ENCODE measurements at places on chromosomes 2 and 18. TPM values are rescaled to one million over a fixed set of nuclear protein-coding genes. Genes with fewer than 3 reads are reported as not detected.

The CFLAR gene
- total RNA-seq, result 62.6 TPM

The DNER gene
- total RNA-seq, result not detected

The PLEK gene
- total RNA-seq, result not detected

The MBP gene
- total RNA-seq, result 11.4 TPM

The ALPG gene
- 2.5 TPM for total RNA-seq

The WNT10A gene
- 1.2 TPM for total RNA-seq

The ARHGEF4 gene
- 2.8 TPM for total RNA-seq

The CD207 gene
- 0.16 TPM for total RNA-seq

The RAB6C gene
- not detected for total RNA-seq

The SIX3 gene
- total RNA-seq, result not detected

- H3K27me3 ChIP-seq, result no peaks in the 10 kb centered on the region
- H3K36me3 ChIP-seq, result no peaks in the 10 kb centered on the region
- DNase-seq, result no peak
- no peak overlapping the region for H3K4me3 ChIP-seq
- no peak overlapping the region for H3K27ac ChIP-seq
Observed at GRCh38 chr2:221929259-221929658, 357.2 kb upstream of the EPHA4 start.

GRCh38 chr18:79883461-79884293 lies 67.8 kb downstream of the SLC66A2 start:
- no peaks in the 10 kb centered on the region for H3K4me1 ChIP-seq
- no peaks in the 10 kb centered on the region for H3K27me3 ChIP-seq
- no peak overlapping the region for H3K27ac ChIP-seq
- H3K4me3 ChIP-seq, result no peak overlapping the region

- no peak for DNase-seq
- H3K36me3 ChIP-seq, result no peaks in the 10 kb centered on the region
- no peaks in the 10 kb centered on the region for H3K27me3 ChIP-seq
- no peaks in the 10 kb centered on the region for H3K4me1 ChIP-seq
Observed at GRCh38 chr2:240411261-240412160, 24.0 kb upstream of the GPC1 start.

GRCh38 chr18:46866523-46866922 lies 50.8 kb downstream of the PIAS2 start:
- H3K4me1 ChIP-seq, result no peaks in the 10 kb centered on the region
- no peaks in the 10 kb centered on the region for H3K36me3 ChIP-seq
- no peaks in the 10 kb centered on the region for H3K27me3 ChIP-seq
- no peak for DNase-seq
- H3K4me3 ChIP-seq, result no peak overlapping the region

DNA sequence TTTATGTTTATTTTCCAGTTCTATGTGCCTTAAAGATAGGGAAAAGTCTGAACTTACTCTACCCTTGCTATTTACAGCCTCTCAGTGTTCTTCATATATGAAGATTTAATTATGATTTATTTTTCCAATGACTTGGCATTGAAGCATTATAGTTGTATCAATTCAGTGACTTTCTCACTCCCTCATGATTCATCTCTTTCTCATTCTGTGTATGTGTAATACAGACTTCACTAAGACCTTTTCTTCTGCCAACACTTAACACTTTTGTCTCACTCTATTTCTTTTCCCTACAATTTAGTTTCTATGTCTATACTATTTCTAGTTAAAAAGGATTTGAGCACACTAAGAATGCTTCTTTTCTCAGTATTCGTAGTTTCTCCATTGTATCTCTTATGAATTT lies 1470.3 kb upstream of the ACVR2A start:
- H3K27ac ChIP-seq, result no peak overlapping the region
- no peaks in the 10 kb centered on the region for H3K27me3 ChIP-seq
- H3K4me3 ChIP-seq, result no peak overlapping the region
- H3K4me1 ChIP-seq, result no peaks in the 10 kb centered on the region
- H3K36me3 ChIP-seq, result no peaks in the 10 kb centered on the region

GRCh38 chr2:25491003-25491696 lies 149.4 kb upstream of the DNMT3A start:
- no peak overlapping the region for H3K4me3 ChIP-seq
- no peaks in the 10 kb centered on the region for H3K27me3 ChIP-seq
- DNase-seq, result no peak

DNA sequence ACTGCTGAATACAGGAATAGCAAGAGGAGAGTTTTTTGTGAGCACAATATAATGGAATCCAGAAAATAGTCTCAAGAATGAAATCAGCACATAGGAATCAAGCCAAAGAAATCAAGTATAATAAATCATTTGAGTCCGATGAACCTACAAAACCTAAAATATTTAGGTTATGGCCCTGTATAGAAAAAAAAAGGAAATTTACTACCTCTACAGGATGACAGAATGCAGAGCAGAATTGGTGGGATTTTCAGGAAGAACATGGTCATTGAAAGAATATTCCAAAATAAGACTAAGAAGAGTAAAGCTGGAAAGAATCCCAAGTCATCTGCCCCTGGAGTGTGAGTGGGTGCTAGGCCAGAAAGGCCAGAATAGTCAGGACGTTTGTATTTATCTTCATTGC lies 1041.2 kb upstream of the CDH2 start:
- no peak overlapping the region for H3K4me3 ChIP-seq
- H3K36me3 ChIP-seq, result no peaks in the 10 kb centered on the region
- no peak for DNase-seq
- no peak overlapping the region for H3K27ac ChIP-seq
- H3K27me3 ChIP-seq, result no peaks in the 10 kb centered on the region

DNA sequence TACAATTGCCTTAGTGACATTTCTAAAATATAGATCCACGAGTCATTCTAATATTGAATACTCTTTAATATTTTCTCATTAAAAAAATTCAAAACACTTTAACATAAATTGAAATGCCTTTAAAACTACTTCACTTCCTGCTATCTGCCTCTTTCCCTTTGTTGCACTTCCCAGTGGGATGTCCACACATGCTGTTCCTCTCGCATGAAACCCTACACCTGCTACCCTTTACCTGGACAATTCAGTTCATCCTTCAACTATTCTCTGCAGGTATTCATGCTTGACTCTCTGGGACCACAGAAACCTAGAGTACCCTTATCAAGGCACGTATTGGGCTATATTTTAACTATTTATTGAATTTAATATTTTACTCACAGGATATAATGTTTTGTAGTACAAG lies 373.3 kb upstream of the GALNT5 start:
- DNase-seq, result no peak
- H3K4me1 ChIP-seq, result no peaks in the 10 kb centered on the region
- H3K27ac ChIP-seq, result no peak overlapping the region
- no peaks in the 10 kb centered on the region for H3K36me3 ChIP-seq
- no peak overlapping the region for H3K4me3 ChIP-seq

DNA sequence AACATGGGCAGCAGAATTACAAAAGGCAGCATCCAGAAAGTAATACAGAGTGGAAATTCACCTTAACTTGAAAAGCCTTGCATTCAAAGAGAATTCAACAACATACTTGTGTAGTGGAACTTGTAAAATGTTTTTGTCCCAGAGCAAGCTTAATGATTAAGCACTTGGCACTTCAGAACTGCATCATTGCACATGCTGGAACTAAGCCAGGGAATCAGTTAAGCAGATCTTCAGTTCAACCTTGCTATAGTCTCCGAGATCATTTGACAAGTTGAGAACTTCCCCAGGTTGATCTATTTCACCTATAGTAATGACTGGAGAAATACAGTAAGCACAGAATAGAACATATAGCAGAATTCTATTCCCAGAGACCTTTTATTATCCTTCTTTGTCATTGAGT lies 1337.2 kb upstream of the NXPH2 start:
- H3K4me3 ChIP-seq, result no peak overlapping the region
- H3K27me3 ChIP-seq, result no peaks in the 10 kb centered on the region
- H3K36me3 ChIP-seq, result no peaks in the 10 kb centered on the region
- H3K4me1 ChIP-seq, result no peaks in the 10 kb centered on the region
- DNase-seq, result no peak

DNA sequence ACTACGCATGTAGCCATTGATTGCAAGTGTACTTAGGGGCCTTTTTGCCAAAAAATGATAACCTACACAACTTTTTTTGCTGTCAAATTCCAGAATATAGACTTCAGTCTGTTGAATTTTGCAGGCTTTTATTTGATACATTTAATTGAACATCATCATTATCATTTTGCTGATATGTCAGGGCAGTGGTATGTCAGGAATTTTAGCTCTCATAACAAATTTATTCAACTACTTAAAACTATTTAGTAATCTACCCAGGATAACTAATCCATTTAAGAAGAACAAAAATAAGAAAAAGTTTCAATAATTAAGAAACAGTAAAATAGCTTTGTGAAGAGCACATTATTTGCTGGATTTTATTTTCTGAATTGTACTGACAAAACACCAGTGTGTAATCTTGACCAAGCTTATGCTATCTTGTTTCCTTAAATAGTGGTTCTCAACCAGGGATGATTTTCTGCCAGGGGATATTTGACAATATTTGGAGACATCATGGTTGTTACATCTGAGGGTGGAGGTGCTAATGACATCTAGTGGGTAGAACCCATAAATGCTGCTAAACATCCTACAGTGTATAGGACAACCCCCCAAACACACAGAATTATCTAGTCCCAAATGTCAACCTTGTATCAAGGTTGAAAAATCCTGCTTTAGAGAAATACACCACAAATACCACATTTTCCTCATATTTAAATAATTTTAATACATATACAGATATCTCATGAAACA lies 12.1 kb upstream of the TTN start:
- no peaks in the 10 kb centered on the region for H3K4me1 ChIP-seq
- no peaks in the 10 kb centered on the region for H3K36me3 ChIP-seq
- no peak for DNase-seq
- H3K27ac ChIP-seq, result no peak overlapping the region
- no peak overlapping the region for H3K4me3 ChIP-seq

DNA sequence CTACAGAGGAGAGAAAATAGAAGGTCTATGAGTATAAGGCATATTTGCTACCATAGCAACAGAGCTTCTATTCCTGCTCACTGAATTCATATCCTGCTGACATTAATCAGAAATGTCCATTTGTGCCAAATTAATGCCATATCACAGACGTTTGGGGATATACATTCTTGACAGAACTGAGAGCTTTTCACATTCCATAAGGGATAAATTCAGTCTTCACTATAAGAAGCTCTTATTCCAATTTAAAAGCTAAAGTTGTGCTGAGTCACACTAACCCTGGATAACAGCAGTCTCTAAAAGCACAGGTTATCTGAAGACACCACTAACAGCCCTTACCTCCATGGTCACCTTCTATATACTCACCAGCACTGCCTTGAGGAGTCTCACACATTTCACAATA lies 178.1 kb downstream of the RAB3GAP1 start:
- H3K27ac ChIP-seq, result no peak overlapping the region
- no peak for DNase-seq

DNA sequence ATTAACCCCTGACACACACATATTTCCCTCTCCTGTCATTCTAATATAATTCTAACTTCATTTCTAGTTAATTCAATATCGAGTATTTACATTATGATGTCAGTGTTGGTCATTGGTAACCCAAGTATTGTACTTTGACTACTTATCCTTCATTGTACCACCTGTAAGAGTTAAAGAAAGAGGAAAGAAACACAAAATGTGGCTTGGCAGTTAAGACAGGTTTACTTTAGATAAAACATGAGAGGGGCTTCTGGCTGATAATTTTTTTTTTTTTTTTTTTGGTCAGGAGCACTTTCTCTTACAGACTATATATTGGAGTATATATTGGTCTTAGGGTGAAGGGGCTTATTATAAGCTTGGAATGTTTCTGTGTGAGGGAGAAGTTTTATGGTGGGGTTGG lies 57.0 kb upstream of the ACYP2 start:
- no peaks in the 10 kb centered on the region for H3K36me3 ChIP-seq
- no peaks in the 10 kb centered on the region for H3K4me1 ChIP-seq
- H3K27ac ChIP-seq, result no peak overlapping the region

GRCh38 chr2:64635976-64636911 lies 17.5 kb downstream of the SERTAD2 start:
- H3K4me3 ChIP-seq, result no peak overlapping the region
- peaks cover 7% of the 10 kb centered on the region for H3K36me3 ChIP-seq
- no peak for DNase-seq
- peaks cover 7% of the 10 kb centered on the region for H3K4me1 ChIP-seq

DNA sequence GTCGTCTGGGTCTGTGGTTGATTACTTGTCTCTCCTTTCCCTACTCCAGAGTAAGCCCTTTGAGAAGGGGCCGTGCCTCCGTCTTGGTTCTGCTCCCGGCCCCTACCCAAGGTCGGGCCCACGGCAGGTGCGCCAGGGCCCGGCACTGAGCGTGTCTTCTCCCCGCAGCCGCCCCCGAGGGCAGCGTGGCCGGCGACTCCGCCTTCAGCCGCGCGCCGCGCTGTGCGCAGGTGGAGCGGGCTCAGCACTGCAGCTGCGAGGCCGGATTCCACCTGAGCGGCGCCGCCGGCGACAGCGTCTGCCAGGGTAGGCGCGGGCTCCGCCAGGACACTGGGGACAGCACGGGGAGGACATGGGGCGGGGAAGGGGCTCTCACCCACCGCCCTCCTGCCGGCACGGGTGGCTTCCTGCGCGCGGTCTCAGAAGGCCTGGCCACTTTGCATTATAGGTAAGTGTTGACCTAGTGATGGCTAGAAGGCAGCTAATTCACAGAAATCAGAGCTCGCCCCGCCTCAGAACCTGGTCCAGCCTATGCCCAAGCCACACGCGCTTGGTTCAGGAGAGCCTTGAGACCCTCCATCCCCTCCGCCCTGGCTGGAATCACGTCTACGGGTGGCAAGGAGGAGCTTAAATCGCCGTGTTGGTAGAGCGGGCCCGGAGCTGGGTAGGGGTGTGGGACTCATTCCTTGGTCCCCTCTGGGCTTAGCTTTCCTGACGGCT lies 43.5 kb downstream of the FBLN7 start:
- no peak overlapping the region for H3K27ac ChIP-seq
- DNase-seq, result peak; percentile 70
- no peaks in the 10 kb centered on the region for H3K36me3 ChIP-seq
- H3K4me1 ChIP-seq, result no peaks in the 10 kb centered on the region
- no peaks in the 10 kb centered on the region for H3K27me3 ChIP-seq
- peak overlapping the region; percentile 9 for H3K4me3 ChIP-seq

DNA sequence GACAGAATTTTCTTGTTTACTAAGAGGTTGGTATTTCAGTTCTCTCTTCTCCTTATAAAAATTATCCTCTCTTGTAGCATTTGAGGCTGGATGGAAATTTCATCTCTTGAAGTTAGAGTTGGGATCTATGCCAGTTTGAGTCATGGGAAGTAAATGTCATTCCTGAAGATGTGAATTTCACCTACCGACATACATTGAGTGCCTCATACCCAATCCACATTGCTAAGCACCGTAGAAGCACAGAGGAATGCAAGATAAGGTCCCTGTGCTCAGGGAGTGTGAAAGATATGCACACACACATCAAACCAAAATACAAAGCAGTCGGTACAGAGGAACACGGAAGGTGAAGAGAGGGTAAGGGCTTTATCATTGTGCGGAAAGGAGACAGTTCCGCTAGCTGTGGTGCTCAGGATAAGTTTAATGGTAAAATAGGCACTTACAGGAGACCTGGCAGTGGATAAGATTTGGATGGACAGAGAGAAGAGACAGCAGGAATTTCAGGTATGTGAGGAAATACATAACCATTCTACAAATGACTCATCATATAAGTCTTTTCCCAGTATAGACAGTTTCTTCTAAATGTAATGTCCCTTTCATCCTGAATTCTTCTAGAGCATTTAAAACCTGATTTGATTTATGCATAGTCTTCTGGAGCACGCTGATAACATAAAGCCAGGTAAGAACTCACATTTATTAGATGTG lies 205.3 kb upstream of the ST6GAL2 start:
- no peak overlapping the region for H3K4me3 ChIP-seq
- H3K27ac ChIP-seq, result no peak overlapping the region
- 0 out of 2 replicates have a peak, but pooled peaks cover 7% of the 10 kb centered on the region for H3K4me1 ChIP-seq
- H3K36me3 ChIP-seq, result no peaks in the 10 kb centered on the region
- no peaks in the 10 kb centered on the region for H3K27me3 ChIP-seq

GRCh38 chr2:23375448-23375847 lies 9.5 kb upstream of the KLHL29 start:
- H3K4me1 ChIP-seq, result no peaks in the 10 kb centered on the region
- DNase-seq, result no peak
- no peak overlapping the region for H3K4me3 ChIP-seq
- H3K36me3 ChIP-seq, result no peaks in the 10 kb centered on the region

Measured in Caco-2 (cell line).